Right renal cortex interstitium (tissue), 3 donors: ENCODE measurements at places on chromosomes 4 and X.

GRCh38 chr4:177283167-177283566 is 26.5 kb upstream of the NEIL3 start:
- DNase-seq, result no peak

- no peak for DNase-seq
These were observed 44.9 kb upstream of the PRSS48 start for GRCh38 chr4:151231915-151232595.

DNA sequence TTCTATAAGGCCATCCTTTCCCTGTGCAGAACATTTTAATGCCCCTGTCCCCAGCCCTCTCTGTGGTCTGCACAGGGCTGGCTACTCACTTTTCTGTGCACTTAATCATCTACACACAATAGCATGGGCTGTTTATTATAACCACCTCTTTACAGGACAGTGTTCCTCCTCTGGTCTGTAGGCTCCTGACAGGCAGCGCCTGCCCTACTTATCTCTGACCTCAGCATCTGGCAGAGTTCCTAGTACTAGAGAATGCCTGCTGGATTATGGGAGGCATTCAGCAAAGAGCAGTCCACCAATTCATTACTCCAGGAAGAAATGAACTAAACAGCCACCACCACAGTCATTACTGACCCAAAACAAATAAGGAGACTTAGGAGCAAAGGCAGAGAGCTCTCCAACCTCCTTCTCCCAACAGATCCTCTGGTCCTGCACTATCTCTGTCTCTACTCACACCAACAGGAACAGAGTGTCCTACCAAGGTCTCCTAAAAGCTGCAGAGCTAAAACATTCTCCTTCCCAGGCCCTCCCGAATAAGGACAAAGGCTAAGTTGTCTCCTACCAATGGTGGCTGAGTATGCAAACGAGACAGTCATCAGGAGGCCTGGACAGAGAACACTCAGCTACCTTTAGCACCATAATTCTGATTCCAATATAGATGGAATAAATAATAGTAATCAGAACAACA is 279.2 kb downstream of the QDPR start:
- DNase-seq, result no peak

GRCh38 chr4:124025428-124025827 is 628.8 kb downstream of the SPRY1 start:
- DNase-seq, result no peak

DNA sequence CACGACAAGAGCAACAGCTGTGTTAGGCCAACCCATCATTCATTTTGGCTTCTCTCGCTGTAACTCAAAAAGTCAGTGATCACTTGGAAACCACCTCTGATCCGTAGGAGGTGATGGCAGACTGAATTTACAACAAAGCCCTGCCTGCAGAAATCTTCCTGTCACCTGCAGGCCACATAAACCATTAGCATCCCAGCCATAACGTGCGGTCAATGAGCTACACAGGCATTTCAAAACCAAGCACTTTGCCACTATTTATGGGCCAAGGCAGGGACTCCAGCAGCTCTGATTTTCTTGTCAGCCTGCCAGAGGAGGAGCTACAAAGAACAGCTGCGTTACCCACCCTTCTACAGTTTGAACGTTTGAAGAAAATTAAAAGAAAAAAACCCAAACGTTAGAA is 228.1 kb upstream of the PPARGC1A start:
- no peak for DNase-seq

- no peak for DNase-seq
These were observed 20.3 kb upstream of the PAPSS1 start for GRCh38 chr4:107740381-107740780.

GRCh38 chr4:85362550-85362949 is 112.4 kb upstream of the ARHGAP24 start:
- DNase-seq, result no peak

- DNase-seq, result no peak
These were observed at the start of gene LRCH2 for GRCh38 chrX:115233497-115234455. LRCH2 (minus strand) TSS chrX:115234096; CDS start chrX:115234041, 55 bp downstream.

GRCh38 chr4:5277079-5277478 is 225.8 kb downstream of the STK32B start:
- no peak for DNase-seq

DNA sequence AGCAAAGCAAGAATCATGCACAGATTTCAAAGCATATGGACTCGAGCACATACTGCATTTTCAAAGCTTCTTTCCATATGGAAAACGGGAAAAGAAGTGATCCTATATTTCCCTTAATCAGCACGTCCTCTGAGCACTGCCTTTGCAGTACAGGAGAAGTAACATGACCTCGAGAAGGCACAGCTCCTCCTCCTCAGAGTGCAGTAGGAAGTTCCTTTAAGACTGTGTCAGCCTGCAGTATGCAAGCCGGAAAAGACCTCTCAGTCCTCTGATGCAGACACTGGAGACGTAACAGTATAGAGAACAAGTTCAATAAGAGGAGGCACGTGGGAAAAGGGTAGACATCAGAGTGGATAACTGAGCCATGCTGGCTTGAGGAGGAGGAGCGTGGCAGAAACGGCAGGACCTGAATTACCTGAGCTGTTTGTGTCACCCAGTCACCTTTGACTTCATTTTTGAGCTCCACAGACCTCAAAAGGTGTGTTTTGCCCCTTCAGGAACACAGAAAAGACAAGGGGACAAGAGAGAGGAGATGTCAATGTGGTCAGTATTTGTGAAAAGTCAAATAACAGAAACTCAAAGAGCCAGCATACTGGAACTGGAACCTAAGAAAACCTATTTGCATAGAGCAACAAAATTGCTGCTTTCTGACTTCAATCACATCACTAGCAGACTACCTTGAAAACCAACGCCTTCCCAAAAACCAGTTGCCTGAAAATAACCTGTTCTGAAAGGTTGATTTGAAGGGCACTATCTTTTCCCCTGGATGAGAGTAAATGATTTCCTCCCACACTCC is 20.8 kb downstream of the IRF2 start:
- no peak for DNase-seq

DNA sequence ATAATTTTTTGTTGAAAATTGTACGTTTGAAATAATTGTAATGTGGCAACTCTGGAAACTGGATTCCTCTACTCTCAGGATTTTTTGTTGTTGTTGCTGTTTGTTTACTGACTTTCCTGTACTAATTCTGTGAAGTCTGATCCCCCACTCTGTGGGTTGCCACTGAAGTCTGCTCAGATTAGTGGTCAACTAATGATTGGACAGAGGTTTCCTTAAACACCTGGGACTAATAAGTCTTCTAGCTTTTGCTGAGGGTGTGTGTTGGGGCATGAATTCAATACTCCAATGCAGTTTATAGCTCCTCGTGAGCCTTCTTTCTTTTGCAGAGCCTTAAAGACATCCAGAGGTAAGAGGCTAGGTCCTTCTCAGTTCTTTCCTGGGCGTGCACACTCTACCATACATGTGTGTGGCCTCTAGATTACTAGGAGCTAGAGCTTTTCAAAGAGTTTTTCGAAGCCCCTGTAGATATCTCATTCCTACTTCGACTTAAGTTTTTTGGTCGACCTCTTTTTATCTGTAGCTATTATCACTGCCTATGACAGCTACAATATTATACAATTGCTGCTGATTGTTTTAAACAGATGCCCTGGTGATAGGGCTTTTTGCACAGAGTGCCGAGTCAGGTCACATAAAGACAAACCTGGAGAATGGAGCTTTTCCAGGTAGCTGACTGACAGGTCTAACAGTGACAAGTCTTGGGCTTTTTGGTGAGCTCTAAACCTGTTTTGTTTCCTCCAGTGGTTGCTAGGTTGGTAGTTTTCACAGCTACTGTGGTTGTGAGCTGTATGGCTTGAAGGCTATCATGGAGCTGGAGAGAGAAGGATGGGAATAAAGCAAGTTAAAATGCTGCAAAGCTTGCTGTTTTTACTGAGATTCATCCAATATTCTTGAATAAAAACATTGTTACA is 34.0 kb downstream of the BMP2K start:
- no peak for DNase-seq
